ENCODE measurements at places on chromosomes 1 and 21. TPM values are rescaled to one million over a fixed set of nuclear protein-coding genes. Genes with fewer than 3 reads are reported as not detected.

SPRR2E gene
- not detected for total RNA-seq

PRKCZ gene
- 5.1 TPM for total RNA-seq

REN gene
- total RNA-seq: not detected

DRAM2 gene
- 18.2 TPM for total RNA-seq

FCER1G gene
- not detected for total RNA-seq

LCE1D gene
- not detected for total RNA-seq

NUP210L gene
- total RNA-seq: 0.19 TPM

NMNAT1 gene
- total RNA-seq: 13.7 TPM
